CD4-positive, alpha-beta T cell treated with Interleukin-10 for 1 hour (primary cell): ENCODE measurements at places on chromosomes 3 and 15.

DNA sequence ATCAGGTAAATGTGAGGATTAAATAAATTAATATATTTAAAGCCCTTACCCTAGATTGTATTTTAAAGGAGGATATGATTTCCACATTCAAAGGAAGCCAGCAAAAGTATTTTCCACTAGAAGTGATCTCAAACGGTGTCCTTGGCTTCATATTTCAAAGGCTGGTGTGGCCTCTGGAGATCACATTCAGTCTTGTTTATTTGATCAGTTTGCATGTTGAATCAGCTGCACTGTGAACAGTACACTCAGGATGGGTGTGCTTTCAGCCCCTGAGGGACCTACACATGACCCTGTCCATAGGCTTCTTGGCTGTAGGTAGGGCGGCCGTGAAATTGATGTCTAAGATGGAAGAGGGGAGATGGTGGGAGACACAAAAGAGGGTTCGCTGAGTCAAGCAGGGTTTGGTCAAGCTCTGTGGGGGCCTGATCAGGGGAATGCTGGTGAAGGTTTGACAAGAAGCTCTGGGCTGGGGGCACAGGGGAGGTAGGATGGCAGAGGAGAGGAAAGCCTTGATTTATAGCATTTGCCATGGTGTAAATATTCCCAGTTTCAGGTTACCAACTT, 21.9 kb downstream of the CYP8B1 start:
- DNase-seq: no peak

DNA sequence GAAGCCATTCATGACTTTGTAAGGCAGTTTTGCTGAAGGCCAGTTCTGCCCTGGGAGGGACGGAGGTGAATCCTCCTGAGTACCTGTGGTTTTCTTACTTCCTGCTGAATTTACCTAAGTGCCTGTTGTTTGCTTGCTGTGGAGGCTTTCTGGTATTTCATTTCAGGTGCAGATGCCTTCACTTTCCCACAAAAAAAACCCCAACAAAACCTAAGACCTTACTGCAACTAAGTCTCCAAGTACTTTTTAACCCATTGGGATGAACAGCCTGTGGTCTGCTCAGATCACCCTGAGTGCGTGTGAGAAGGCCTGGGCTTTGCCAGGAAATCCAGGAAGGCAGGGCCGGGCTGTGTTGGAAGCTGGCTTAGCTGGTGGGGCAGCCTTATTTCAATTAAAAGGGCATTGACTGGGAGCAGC, 65.3 kb downstream of the IGF1R start:
- peak; percentile 2 for DNase-seq

GRCh38 chr3:150738688-150739087, 24.3 kb downstream of the SIAH2 start:
- no peak for DNase-seq

- no peak for DNase-seq
Measured at GRCh38 chr3:171165983-171166382, 139.5 kb upstream of the SLC2A2 start.

GRCh38 chr3:60475096-60475495, 776.2 kb downstream of the FHIT start:
- DNase-seq: no peak
